ENCODE measurements at places on chromosomes 3 and 15.

DNA sequence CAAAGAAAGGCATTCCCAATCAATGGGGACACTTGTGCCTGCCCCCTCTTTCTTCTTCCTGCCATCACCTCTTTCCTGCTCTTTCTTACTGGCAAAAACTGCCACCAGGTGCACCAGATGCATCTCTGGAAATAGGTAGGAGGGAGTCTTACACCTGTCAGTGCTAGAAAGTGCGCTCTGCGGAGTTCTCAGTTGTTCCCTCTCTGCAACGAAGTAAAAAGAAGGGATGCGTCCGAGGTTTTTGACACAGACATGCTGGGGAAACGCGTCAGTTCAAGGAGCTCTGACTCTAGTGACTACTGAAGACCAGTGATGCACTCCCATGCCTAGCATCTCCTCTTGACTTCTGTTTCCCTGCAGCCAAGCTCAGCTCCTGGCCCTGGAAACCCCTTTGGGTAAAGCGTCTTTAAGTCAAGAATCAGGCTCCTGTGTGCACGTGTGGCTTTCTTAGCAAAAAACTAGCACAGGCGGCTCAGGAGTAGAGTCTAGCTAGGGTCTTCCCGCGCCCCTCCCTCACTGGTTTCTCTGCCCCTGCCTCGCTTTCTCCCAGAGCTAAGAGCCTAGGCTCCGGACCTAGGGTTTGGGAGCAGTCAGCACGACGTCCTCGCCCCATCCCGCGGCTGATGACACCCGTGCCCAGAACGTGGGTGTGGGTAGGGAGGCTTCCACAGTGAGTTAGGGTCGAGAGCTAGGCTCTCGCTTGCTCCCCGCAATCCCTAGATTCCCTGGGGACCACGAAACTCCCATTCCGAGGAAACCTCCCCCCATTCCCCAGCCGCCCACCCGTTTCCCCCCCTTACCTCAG lies 564 bp upstream of the GRM7 start:
- no peak for DNase-seq

DNA sequence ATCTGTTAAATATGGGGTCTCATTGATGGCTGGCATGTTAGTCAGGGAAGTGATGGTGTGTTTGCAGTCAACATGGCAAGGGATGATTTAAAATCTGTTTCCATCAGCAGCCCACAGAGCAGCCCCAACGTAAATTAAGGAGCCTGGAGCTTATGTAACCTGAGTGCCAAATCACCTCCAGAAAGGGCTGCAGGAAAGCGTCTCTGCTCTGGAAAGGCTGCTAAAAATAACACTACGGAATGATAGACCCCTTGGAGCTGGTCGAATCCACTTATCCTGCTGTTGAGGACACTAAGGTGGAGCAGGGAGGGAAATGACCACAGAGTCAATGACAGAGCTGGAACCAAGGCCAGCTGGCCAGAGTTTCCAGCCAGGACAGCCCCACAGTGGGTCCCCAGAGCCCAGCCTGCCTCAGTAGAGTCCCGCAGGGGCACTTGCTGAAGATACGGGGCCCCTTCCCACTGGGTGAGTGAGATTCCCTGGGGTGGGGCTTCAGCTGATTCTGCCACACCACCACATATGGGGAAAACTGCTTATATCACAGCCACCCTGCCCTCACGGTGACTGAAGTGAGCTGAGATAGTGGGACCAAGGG lies 63.5 kb downstream of the EPHB1 start:
- DNase-seq: peak; percentile 29

DNA sequence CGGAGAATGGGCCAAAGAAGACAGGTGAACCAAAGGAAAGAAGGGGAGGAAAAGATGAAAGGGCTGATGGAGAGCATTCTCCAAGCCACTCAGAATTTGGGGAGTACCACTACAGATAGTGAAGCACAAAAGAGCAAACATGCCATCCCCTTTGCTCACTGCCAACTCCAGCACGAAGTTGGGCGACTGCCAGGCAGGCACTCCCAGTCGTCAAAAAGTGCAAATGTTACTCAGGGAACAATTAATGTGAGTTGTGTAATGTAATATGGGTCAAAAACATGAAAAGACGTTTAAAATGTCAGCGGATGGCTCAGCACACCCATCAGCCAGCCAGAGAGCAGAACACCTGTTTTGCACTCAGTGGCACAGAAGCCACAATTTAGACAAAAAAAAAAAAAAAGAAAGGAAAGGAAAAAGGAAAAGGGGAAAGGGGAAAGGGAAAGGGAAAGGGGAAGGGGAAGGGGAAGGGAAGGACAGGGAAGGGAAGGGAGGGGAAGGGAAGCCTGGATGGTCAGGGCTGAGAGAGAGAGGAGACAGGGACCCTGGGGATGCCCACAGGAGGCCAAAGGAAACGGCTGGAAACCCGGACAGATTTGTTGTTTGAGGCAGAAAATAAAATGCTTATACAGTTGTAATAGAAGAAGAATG lies 82.7 kb downstream of the COL8A1 start:
- no peak for DNase-seq

DNA sequence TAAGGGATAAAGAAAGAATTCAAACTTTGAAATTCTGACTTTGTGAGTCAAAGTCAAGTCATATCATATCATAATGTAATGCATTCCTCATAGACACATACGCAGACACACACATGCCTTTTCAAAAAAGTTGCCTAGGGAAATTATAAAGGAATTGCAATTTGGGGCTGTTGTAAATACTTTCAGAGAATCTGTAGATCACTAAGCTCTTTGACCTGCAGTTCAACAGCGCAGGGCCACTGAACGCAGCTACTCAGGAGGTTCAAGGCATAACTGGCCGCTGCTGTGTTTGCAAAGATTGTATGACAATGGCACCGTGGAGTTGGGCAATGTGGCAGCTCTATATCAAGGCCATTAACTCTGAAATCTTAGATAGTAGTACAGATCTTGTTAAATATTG lies 188.4 kb upstream of the THRB start:
- no peak for DNase-seq

DNA sequence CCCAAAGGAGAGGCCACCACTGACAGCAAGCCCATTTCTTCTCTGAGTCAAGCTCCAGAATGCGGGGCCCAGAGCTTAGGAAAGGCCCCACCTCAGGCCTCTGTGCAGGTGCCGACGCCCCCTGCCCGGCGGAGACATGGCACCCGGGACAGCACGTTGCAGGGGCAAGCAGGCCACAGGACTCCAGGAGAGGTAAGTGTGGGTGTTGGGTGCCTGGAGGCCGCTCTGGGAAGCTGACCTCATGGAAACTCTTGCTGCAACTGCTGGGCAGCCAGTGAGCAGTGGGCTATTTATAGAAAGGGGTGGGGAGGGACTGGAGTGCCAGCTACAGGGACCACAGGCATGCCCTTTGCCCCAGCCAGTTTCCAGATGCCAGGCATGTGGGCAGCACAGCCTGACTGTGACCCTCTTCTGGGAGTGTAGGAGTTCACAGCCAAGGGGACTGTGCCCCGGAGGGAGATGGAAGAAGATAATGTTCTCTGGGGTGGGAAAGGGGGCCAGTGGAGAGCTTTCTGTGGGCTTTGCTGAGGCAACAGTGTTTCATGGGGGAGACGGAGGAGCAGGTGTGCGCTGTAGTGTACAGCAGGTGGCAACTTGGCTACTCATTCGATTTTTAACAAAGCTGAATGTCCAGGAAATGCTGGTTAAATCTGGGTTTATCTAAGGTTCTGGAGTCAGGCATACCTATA lies 23.7 kb downstream of the ALPK3 start:
- DNase-seq: peak; percentile 90

DNA sequence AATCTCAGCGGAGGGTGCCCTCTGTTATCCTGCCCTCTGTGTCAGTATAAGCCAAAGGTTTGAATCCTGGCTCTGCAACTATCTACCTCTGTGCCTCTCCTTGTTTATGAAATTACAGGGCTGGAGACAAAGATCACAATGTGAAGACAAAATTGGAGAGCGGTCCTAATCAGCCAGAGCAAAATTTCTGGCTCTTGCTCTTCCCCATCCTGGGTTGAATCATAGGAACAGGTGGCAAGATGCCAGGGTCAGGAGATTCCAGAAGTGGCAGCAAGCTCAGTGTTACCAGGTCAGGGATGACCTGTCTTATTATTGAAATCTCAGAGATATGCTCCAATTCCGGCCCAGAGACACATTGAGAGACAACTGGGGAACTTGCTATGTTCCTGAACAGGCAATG lies 2.3 kb upstream of the CCR2 start:
- DNase-seq: no peak

DNA sequence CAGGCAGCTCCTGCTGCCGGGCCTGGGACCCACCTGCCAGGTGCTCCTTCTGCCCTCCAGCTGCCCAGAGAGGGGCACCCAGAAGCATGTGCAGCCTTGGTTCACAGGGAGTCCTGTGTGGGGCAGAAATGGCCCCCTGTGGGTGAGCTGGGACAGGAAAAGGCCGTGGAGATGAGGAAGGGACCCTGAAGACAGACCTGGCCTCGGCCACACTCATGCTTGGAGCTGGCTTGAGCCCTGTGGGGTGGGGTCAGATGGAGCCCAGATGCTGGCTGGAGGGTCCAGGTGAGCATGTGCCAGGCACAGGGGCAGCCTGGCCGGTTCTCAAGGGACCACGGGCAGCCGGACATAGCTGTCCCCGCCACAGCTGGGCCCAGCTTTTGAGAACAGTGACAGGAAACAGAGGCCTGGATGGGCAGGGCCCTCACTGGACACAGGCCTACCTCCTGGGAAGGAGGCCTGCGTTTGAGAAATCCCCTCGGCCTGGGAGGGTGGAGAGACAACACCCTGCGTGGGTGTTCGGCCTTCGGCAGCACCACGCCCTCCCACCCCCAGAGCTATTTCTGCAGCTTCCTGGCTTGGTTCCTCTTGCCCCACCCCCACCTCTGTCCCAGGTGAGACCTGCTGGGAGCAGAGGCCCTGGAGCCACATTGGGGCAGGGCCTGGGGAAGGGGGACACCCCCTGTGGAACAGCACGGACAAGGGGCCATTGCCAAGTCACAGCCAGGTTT lies 132.6 kb upstream of the MEF2A start:
- DNase-seq: peak; percentile 78

- DNase-seq: no peak
Measured at GRCh38 chr3:24640330-24640877, 145.8 kb upstream of the THRB start.

DNA sequence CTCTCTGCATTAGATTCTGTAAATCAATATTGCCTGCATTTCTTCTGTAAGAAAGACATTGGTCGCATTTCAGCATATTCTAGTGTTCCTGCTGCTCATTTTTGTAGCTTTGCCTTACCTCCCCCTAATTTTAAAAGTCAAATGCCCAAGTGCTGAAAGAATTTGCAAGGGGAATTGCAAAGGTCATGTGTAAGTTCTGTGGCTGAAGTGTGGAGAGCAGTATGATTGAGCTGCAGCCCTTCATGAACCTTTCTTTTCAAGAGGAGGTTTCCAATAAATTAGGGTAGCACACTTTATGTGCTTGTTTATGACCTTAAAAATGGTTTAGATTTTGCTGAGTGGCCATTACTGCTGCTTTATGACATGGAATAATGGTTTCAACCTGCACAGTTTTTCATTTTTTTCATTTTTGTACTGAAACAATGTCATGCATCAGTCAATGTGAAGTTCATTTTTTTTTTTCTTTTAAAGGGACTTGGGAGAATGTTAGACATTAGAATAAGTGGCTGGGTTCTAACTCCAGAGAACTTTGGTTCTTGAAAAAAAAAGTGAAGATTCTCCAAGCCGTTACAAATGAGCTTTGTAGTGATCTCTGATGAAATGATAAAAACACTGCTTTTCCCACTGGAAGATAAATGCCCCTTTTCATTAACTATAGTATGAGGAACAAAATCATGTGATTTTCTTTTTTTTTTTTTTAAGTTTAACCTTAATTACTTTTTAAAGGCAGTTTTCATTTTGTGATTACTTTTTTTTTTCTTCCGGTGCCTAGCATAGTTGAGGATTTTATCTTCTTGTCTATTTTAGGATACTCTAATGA lies 99.6 kb downstream of the MITF start:
- DNase-seq: no peak

DNA sequence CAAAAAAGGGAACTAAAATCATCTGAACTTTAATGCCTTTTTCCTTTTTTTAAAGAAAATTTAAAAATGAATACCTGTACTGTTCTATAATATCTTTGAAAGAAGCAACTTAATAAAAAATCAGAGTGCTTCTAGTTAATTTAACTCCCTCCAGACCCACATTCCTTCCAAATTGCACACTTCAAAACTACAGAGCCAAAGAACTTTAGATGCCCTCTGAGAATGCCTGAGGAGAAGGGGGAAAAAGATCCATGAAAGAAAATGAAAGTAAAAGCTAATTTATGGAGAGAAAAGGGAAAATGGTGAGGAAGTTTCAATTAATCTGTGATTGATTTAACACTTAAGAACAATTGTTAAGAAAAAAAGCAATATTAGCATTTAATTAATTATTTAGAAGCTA lies 1141.6 kb downstream of the IGSF11 start:
- no peak for DNase-seq

Data from cardiac septum (tissue), 1 donor.